ENCODE measurements at places on chromosomes 6 and 20.
A peak's percentile ranks its signal among the peaks of the same experiment; 100 is the strongest.

- no peak for DNase-seq
Measured at GRCh38 chr6:146679386-146679785, 80.6 kb downstream of the ADGB start.

DNA sequence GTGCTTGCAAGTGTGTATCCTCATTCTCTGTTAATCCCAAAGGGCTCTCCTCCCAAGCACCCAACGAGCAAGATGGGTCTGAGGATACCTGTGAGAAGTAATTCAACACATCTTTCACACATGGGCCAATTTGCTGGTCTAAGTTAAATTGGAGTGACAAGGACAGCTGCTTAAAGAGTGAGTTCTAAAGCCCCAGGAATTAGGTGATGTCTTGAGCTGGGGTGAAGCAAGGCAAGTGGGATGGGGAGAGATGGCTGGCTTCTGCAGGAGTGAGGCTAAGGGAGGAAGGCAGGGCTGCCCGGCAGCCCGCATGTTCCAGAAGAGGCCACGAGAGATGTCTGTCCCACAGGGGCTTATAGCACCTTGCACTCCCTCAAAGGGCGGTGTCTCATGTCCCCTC, 288.5 kb downstream of the CDH26 start:
- DNase-seq = no peak

DNA sequence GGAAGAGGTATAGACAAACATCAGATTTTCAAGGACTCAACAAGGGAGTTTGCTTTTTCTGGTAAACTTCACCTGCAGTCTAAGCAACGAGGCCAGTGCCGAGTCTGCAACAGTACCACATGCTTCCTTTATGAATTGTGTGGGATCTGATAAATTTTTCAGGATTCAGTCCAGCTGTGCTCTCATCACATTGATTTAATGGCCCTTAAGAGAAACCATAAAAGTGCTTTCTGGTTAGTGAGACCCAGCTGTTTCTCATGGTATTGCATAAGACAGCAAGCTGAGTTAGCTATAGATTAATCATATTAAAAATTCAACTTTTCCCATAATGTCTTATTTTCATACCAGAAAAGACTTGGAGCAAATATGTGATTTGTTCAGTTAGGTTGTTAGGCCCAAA, 291.4 kb downstream of the CENPW start:
- no peak for DNase-seq

DNA sequence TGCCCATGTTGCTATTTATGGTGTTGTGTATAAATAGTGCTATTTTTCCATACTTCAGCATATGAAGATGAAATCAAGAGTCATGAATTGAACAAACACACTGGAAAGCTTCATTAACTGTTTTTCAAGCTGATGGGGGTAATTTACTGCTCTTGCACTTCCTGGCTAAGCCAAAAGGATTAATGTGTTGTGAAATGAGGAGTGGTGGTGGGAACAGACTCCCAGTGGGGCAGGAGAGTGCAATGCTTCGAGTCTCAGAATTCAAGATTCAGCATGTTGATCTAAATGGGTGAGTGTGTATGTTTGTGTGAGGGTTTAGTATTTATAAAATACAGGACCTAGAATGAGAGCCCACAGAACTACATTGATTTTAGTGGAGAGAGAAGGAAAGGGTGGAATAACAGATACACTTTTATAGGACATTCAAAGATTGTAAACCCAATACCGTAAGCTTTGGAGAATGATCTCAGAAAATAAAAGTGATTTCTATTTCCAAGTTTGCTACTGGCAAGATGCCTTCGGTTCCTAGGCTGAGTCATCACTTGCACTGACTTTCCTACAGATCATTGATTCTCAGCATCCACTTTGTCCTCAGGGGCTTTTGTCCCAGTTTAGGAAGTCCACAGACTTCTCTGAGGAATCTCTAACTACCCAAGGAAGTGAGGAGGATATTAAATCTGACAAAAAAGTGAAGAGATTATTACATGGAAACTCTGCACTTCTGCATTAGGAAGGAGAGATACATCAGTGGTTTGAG, 303.6 kb downstream of the TRDN start:
- DNase-seq = no peak

- DNase-seq = no peak
Measured at GRCh38 chr6:87623248-87623647, 33.3 kb downstream of the ORC3 start.

DNA sequence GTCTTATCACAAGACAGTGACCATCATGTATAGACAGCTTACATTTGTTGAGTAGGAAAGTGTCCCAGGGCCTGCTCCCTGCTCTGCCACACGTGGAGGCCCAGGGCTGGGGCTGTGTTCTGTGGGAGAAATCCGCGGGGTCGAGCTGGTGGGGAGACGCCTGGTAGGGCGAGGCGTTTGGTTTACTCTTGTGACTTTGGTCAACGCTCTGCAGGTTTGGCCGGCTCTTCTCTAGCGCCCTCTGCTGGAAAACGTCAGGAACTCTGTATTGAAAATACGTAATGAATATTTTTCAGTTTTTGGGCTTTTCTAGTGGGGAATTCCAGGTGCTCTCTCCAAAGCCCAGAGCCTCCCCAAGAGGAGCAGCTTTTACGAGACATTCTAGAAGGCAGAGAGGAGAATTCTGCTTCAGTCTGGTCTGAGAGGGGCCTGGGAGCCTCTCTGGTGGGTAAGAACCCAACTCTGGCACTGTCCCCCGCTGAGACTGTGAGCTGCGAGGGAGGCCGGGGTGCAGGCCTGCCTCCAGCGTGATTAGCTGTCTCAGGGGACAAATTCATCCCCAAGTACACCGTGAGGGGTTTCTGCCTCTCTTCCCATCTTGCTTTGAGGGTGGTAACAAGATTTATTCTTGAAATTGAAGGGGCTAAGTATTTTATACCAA, 112.6 kb upstream of the RALGAPA2 start:
- DNase-seq = peak; percentile 27

GRCh38 chr6:21204951-21205350, 388.6 kb upstream of the SOX4 start:
- no peak for DNase-seq

- DNase-seq = no peak
Measured at GRCh38 chr20:19495905-19496703, 262.0 kb upstream of the RIN2 start.

GRCh38 chr20:35992713-35993335, 24.4 kb downstream of the CNBD2 start:
- peak; percentile 2 for DNase-seq

- DNase-seq = no peak
Measured at GRCh38 chr6:85824329-85824728, 181.6 kb upstream of the SYNCRIP start.

DNA sequence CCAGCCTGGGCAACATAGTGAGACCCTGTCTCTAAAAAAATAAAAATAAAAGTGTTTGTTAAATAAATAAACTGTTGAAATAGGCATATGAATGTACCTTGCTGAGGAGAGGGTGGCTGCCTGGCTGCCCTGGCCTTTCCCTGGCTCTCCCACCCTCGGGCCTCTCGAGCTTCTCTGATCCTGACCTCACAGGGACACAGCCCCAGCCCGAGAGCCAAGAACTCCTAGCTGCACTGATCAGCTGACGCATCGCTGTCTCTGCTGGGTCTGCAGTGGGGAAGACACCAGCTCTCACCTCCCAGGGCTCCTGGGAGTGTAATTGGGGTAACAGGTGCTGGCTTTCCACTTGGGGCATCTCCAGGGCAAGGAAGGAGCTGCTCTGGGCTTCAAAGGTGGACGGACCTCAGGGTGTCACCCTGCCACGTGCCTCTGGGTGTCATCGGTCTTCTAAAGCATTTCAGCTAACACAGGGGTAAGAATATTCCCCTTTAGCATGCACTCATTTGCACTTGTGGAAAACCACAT, 6.9 kb downstream of the TCF15 start:
- DNase-seq = no peak

DNA sequence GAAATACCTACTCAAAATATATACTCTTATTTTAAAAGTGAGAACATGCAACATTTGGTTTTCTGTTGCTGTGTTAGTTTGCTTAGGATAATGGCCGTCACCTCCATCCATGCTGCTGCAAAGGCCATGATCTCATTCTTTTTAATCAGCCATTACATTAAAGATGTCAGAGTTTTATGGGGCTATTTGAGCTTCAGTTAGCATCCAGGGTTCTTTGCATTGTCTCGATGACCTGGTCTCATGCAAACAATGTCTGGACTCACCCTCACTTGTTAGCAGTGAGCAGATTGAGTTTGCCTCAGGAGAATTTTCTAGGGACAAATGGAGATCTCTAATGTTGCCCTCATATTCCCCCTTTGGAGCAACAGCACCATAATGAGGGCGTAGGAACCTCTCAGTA, 458.7 kb upstream of the AGPAT4 start:
- no peak for DNase-seq

All from stimulated activated CD4-positive, alpha-beta T cell treated with anti-CD3 and anti-CD28 coated beads, Interleukin-4, amount 100 ng/mL, for 4 hours (primary cell).